ENCODE measurements at places on chromosomes 1 and 21.

DNA sequence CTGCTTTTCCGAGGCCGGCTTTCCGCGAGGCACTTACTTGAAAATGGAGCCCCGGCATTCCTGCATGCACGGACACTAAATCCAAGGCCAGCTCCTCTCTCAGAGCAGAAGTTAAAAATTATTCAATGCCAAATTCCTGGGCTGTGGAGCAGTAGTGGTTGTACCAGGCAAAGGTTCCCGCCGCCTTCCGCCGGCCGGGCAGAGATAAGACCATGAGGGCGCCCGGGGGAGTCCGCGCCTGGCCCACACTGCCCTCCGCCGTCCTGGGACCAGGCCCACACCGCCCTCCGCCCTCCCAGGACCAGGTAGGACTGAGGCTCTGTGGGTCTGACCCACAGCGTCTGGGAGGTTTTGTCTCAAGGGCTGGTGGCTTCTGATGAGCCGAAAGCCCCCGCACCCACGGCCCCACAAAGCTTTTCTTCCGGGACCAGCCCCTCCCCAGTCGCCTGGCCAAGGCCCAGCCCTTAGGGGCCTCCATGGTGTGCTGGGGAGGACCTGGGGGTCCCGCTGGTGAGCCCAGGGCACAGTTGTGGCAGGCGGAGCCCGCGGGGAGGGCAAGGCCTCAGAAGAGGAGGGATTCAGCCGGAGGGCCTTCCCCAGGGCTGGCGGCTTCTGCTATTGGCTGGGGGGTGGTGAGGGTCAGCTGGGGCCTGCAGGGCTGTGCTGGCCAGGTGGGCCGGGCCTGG is 12.7 kb upstream of the C1orf159 start:
- DNase-seq, result no peak

DNA sequence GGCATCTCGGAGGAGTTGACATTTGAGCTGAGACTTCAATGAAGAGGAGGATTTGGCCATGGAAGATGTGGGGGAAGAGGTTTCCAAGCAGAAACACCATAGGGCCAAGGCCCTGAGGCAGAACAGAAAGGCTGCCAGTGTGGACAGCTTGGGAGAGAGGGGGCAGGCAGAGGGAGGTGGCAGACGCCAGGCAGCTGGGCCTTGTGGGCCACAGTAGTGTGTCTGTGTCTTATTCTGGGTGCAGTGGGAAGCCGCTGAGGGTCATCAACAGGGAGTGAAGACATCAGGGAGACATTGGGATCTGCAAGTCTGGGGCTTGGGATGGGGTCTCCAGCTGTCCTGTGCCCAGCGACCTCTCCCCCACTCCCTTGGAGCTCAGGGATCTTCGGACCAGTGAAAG is 96.8 kb downstream of the LACTBL1 start:
- DNase-seq, result no peak

- DNase-seq, result peak; percentile 7
These were observed 131.6 kb downstream of the LHX8 start for GRCh38 chr1:75265792-75266191.

GRCh38 chr1:214397497-214397896 is 116.5 kb downstream of the SMYD2 start:
- DNase-seq, result no peak

DNA sequence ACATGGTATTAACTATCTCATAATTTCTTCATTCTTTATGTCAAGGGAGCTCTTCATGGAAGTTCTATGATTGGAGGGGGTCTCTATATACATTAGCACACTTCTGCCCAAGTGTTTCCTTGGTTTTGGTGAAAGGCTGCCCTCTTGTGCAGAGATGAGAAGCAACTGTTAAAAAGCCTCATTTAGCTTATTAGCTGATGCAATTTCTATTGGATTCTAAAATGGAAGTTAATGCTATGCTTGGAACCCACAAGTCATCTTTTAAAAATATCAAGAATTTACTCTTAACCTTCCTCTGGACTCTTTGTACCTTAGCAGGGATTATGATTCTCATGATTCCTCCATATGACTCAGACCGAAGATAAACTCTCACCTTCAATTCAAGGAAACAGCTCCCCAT is 328.9 kb downstream of the PTBP2 start:
- DNase-seq, result peak; percentile 7

DNA sequence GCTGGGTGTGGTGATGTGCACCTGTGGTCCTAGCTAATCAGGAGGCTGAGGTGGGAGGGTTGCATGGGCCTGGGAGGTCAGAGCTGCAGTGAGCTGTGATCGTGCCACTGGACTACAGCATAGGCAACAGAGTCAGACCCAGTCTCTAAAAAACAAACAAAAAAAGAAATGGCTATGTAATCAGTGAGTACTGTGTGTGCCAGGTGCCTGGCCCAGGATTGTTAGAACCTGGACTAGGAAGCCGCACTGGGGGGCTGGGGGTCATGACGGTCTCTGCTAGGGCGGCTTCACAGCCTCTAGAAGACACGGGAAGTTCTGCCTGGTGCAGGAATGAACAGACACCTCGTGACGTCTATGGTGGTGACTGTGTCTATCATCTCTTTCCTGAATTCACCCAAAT is 8.5 kb downstream of the TMEM9 start:
- DNase-seq, result no peak

DNA sequence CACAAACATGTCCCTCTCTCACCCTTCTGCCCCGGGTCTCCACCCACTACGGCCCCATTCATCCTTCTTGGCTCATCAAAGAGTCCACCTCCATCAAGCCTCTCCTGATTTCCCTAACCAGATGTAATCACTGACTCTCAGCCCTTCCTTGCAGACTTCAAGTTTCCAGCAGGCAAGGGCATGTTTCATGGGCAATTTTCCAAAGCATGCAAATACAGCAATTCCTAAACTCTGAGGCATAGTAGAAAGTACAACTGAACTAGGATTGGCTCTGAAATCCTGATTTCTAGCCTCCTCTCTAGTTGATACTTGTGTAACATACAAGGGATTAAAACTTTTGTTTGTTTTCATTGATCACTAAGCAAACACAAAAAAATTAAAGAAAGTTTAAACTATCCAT is 109.1 kb upstream of the GADD45A start:
- no peak for DNase-seq

- DNase-seq, result no peak
These were observed 87.2 kb upstream of the POU3F1 start for GRCh38 chr1:38133756-38134155.

DNA sequence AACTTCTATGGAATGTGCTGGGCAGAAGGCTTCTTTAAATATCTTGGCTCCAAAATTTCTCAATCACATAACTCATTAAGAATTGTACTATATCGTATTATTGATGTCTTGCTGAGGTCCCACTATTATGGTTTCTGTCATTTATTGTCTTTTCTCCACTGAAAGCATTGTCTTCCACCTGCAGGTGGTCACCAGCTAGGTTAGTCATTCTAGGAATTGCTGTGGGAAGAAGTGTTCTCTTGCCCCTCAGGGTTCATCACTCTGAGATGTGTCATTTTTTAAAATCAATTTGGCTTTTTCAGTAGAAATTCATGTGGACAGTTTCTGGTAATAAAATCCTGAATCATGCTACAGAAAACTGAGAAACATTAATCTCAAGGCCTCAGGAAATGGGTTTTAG is 66.1 kb downstream of the NCAM2 start:
- DNase-seq, result no peak

DNA sequence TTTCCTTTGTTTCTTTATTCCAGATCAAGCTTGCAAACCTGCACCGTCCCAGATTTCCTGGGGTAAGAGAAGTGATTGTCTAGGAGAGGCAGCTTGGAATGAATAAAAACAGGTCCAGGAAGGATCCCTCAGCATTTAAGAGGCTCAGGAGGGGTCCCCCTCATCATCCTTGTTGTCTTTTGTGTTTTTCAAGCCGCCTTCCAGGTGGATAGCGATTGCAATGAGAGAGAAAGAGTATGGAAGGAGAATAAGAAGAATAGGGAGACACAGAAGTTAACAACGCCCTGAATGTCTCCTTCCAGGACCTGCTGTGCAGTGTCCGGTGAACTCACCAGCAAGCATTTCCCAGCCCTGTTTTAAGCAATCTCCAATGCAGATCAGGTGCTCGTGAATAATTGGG is 8.5 kb downstream of the ERG start:
- no peak for DNase-seq

- DNase-seq, result no peak
These were observed 40.5 kb upstream of the PROX1 start for GRCh38 chr1:213947200-213947801.

GRCh38 chr21:33286600-33287456 is 20.7 kb downstream of the IL10RB start:
- no peak for DNase-seq

GRCh38 chr1:206892351-206892984 is 4.8 kb upstream of the IL24 start:
- no peak for DNase-seq

Measured in endothelial cell (in vitro differentiated cells).